Activated CD4-positive, alpha-beta T cell treated with anti-CD3 and anti-CD28 coated beads, Interleukin-10, Interleukin-2, amounts not matched to agents 100 ng/mL and 50 ng/mL, durations not matched to agents 16 hours and 8 hours (primary cell): ENCODE measurements at places on chromosomes 6 and 20.
A peak's percentile ranks its signal among the peaks of the same experiment; 100 is the strongest.

- DNase-seq, result no peak
Observed at GRCh38 chr20:37358366-37359150, 12.6 kb downstream of the SRC start.

- no peak for DNase-seq
Observed at GRCh38 chr20:5131502-5131901, 4.7 kb downstream of the CDS2 start.

DNA sequence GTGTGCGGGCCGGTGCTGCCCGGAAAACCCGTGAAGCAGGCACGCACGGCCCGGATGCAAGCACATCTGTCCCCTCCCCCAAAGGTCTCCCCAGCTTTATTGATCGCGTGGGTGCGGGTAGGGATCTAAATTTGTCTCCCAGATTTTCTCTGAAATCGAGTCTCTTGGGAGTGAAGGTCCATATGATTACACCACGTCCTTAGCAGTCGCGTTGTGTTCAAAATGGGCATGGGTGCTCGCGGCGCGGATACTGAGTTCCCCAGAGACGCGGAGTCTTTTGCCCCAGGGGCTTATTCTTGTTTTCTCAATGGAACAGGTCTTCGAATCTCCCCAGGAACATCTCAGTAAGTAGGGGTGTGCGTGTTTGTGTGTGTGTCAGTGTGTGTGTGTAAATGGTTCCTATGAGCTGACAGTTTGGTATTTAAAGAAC, 2.8 kb upstream of the ZNF292 start:
- DNase-seq, result no peak

GRCh38 chr20:62590309-62591121, 51.8 kb upstream of the SLCO4A1 start:
- no peak for DNase-seq

- DNase-seq, result no peak
Observed at GRCh38 chr6:156906451-156906850, 129.3 kb downstream of the ARID1B start.

DNA sequence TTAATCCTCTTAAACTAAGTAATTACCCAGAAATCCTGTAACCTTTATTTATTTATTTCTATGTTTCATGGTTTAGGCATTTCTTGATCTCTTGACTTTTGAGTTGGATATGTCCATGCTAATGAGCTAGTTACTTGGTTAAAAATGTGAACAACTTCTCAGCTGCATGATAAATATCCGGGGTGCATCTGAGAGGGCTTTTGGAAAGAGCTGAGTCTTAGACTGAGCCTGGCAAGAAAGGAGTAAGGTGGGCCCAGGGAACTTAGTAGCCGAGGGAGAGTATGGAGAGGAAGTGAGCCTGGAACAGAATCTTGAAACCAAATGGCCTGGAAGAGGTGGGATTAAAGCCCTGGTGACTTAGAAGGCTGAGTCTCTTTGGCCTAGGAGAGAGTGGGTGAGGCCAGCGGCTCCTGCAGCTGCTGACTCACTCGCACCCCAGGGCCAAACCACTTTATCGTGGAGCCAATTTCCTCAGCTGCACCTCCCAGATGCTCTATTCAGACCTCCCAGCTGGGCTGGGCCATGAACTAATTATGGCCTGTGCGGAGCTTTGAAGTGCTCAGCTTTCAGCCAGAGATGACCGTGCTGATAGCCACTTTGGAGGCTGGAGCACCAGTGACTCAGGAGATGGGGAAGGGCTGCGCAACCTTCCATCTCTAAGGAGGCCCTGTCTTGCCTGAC, 19.1 kb downstream of the TGM3 start:
- DNase-seq, result no peak

- peak; percentile 7 for DNase-seq
Observed at GRCh38 chr6:138586638-138587037, 87.3 kb upstream of the NHSL1 start.

DNA sequence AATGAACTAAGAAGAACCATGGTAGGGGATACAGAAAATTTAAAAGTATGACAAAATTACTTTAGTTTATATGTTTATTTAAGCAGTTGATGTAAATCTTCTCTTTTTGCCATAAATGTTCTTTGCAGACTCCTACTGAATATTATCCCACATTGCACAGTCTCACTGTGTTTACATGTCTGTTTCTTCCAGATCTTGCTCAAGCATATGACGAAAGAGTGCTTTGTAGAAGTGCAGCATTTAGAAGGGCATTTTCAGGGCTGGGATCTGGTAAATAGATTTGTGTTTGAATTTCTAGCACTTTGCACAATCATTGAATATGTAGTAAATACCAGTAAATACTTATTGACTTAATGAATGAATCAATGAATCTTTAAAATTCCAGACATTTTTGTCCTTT, 152.0 kb upstream of the EPHA7 start:
- DNase-seq, result no peak

DNA sequence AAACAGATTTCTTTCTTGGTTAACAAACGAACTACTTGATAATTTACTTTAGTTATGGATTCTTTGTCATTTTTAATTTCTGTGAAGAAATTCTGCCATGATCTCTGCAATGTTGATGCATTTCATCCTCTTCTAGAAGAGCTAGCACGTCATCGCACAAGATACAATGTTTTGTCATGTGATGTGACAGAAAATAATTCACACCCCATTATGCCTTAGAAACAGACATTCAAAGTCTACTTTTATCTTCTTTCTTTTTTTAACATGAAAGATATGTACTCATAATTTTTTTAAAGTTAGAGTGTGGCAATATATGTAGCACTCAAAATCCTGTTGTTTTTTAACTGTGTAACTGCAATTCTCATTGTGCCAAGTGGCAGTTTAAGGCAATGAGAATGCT, 39.6 kb upstream of the NELFCD start:
- no peak for DNase-seq

- no peak for DNase-seq
Observed at GRCh38 chr6:106092279-106092678, 6.1 kb downstream of the PRDM1 start.

DNA sequence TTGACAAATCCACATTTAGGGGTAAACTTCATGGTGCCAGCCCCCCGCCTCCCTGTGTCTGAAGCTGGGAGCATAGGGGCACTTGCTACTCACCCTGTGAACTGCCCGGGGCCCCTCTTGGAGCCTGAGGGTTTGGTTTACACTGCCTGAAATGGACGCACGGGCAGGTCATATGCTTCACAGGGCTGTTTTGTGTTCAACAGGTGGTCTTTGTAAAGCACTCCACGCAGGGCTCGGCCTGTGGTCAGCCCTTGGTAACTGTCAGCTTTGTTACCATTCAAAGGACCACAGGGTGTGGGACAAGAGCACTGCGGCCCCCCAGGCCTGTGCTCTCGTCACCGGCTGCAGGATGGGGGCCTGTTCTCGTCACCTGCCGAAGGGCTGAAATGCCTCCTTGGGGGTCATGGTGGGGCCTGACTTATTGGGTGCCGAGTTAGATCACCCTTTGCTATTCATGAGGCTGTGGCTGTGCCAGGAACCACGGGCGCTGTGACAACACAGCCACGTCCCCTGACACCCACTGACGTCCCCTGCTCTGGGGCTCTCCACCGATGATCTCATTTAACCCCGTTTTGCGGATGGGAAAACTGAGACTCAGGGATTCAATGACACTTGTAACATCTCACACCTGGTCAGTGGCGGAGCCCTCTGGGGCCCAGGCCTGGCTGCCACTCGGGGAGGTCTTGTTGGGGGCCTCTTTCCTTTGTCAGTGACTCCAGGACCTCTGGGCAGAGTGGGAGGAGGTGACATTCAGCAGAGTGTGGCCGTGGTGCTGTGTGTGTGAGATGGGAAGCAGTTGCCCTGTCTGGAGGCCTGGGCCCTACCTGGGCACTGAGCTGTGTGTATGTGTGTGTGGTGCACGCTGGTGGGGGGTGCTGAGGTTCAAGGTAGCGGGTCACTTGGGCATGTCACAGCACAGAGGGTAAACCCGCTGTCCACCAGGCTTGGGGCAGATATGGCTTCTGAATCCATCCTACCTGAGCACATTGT, 24.9 kb downstream of the ZBP1 start:
- no peak for DNase-seq

- no peak for DNase-seq
Observed at GRCh38 chr20:14951105-14951504, 613.7 kb upstream of the FLRT3 start.

- DNase-seq, result peak; percentile 84
Observed at GRCh38 chr20:5528719-5529256, 212.0 kb upstream of the PROKR2 start.

DNA sequence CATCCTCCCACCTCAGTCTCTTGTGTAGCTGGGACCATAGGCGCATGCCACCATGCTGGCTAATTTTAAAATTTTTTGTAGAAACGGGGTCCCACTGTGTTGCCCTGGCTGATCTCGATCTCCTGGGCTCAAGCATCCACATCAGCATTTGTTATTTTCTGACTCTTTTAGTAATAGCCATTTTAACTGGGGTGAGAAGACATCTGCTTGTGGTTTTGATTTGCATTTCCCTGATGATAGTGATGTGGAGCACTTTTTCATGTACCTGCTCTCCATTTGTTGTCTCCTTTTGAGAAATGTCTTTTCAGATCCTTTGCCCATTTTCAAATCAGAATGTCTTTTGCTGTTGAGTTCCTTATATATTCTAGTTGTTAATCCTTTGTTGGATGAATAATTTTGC, 22.2 kb upstream of the TULP4 start:
- DNase-seq, result peak; percentile 40

DNA sequence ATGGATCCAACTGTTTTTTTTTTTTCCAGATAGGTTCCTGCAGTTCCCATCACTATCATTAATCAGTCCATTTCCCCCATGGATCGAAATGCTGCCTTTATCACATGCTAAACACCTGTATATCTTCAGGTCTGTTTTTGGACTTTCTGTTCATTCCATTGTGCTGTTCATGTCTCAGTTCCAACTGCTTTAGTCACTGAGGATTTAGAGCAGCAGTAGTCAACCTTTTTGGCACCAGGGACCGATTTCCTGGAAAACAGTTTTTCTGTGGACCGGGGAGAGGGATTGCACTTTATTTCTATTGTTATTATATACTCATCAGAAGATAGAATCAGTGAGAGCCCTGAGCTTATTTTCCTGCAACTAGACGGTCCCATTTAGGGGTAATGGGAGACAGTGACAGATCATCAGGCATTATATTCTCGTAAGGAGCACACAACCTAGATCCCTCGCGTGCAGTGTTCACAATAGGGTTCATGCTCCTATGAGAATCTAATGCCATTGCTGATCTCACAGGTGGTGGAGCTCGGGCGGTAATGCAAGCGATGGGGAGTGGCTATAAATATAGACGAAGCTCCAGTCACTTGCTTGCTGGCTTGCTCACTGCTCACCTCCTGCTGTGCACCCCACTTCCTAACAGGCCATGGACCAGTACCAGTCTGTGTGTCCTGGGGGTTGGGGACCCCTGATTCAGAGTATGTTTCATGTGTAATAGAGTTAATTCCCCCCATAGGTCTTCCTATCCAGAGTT, 46.0 kb downstream of the CAP2 start:
- DNase-seq, result no peak

- DNase-seq, result peak; percentile 94
Observed at GRCh38 chr6:30556906-30557682, at the start of gene PRR3. PRR3 (plus strand) TSS chr6:30557295; CDS start chr6:30557345, 50 bp downstream.
